ENCODE measurements at places on chromosomes 2 and 18. TPM values are rescaled to one million over a fixed set of nuclear protein-coding genes. Genes with fewer than 3 reads are reported as not detected.

CNGA3 gene
- polyA plus RNA-seq, result not detected

AGXT gene
- polyA plus RNA-seq, result not detected

DNA sequence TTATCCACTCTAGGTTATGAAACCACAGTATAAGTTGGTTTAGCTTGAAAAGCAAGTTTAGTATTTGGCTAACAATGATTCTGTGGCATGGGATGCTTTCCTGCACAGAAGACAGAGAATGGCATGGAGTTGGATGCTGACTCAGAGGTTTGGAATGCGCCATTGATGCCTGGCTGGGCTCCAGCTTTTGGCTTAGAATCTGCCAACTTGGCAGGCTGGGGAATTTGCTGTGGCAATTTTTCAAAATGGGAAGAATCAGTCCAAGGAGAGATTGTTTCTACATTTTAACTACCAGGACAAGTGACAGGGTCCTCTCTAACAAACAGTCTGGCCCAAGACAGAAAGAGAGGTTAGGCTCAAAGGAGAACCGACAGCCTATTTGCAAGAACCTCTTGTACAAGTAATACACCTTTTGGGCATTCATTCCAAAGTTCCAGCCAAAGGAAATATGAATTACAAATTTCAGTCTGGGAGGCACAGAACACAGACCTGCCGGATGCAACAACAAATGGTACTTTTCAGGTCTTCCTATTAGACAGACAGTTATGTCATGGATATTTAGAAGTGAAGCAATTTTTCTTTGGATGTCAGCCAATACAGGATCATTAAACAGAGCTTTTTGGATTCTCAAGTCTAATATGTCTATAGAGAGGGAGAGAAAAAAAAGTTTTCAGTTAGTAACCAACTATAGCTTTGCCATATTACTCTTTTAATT, 1027.7 kb downstream of the TMEM182 start:
- no peaks in the 10 kb centered on the region for H3K36me3 ChIP-seq
- no peak overlapping the region for H3K27ac ChIP-seq
- no peaks in the 10 kb centered on the region for H3K4me1 ChIP-seq
- H3K4me3 ChIP-seq, result no peak overlapping the region
- H3K27me3 ChIP-seq, result no peaks in the 10 kb centered on the region

DNA sequence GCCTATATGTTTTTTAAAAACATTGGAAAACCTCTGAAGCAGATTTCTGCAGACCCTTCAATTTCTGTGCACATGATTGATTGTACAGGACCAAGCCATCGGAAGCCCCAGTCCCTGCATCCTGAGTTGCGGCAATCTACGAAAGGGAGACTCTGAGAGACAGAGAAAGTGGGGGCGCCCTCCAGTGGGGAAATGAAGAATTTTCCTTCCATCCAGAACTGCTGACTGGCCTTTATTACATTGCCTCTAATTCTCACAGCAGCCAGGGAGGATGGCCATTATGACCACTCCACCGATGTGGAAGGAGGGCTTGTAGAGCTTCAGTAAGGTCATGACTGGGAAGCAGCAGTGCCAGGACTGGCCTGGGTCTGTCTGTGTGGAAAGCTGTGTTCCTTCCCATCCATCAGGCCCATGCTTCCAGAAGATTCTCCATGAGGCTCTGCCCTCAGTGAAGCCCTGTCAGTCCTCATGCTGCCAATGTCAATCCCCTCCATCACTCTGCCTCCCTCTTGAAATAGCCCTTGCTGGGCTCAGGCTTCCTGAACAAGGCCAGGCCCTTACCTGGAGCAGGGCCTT, 20.0 kb upstream of the RESP18 start:
- no peak overlapping the region for H3K4me3 ChIP-seq
- no peaks in the 10 kb centered on the region for H3K4me1 ChIP-seq
- H3K36me3 ChIP-seq, result no peaks in the 10 kb centered on the region
- peak; percentile 79 for DNase-seq
- H3K27ac ChIP-seq, result no peak overlapping the region

DNA sequence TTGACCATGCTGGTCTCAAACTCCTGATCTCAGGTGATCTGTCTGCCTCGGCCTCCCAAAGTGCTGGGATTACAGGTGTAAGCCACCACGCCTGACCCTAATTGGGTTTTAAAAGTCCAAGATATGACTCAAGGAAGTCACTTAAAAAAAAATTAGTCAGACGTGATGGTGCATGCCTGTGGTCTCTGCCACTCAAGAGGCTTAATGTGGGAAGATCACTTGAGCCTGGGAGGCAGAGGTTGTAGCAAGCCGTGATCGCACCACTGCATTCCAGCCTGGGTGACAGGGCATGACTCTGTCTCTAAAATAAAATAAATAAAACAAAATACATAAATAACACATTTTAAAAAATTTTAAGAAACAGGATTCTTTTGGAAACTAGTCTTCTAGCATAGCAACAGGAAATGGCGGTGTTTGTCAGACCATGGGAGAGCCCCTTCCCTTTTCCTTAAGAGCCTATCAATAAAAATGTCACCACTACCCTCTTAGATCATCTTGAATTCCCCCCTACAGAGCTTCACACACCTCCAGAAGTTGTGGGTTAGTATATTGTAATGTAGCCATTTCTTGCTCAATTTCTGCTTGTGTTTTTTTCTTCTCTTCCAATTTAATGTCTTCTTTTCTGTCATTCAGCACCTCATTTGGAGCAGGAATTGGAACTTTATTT, 20.1 kb downstream of the SFT2D3 start:
- H3K36me3 ChIP-seq, result peaks cover 60% of the 10 kb centered on the region
- H3K4me1 ChIP-seq, result no peaks in the 10 kb centered on the region
- H3K27ac ChIP-seq, result no peak overlapping the region
- H3K4me3 ChIP-seq, result no peak overlapping the region
- DNase-seq, result no peak

- DNase-seq, result no peak
- no peak overlapping the region for H3K27ac ChIP-seq
- no peaks in the 10 kb centered on the region for H3K4me1 ChIP-seq
- no peaks in the 10 kb centered on the region for H3K36me3 ChIP-seq
- no peak overlapping the region for H3K4me3 ChIP-seq
Observed at GRCh38 chr18:28846958-28847357, 670.0 kb upstream of the CDH2 start.

DNA sequence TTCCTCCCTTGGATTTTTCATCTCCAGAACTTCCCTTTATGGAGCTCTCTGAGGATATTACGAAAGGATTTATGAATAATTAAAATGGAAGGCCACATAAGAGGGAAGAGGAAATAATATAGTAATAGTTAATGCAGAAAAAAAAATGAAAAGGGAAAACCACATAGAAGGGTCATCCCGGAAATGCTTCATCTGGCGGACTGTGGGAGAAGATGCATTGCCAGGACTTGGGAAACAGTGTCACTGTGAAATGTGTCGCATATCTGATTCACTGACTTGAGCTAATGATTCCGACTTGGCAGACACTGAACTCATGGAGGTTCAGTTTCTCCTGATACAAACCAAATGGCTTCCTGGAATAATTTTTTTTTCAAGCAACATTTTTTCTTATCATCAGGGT, 129.9 kb upstream of the RMP24 start:
- H3K4me1 ChIP-seq, result no peaks in the 10 kb centered on the region
- no peak for DNase-seq
- no peaks in the 10 kb centered on the region for H3K27me3 ChIP-seq

GRCh38 chr18:77178559-77178958, 46.0 kb upstream of the MBP start:
- H3K27ac ChIP-seq, result no peak overlapping the region
- H3K36me3 ChIP-seq, result no peaks in the 10 kb centered on the region
- H3K4me3 ChIP-seq, result no peak overlapping the region
- H3K27me3 ChIP-seq, result no peaks in the 10 kb centered on the region
- DNase-seq, result no peak

MRO gene
- polyA plus RNA-seq, result not detected

DNA sequence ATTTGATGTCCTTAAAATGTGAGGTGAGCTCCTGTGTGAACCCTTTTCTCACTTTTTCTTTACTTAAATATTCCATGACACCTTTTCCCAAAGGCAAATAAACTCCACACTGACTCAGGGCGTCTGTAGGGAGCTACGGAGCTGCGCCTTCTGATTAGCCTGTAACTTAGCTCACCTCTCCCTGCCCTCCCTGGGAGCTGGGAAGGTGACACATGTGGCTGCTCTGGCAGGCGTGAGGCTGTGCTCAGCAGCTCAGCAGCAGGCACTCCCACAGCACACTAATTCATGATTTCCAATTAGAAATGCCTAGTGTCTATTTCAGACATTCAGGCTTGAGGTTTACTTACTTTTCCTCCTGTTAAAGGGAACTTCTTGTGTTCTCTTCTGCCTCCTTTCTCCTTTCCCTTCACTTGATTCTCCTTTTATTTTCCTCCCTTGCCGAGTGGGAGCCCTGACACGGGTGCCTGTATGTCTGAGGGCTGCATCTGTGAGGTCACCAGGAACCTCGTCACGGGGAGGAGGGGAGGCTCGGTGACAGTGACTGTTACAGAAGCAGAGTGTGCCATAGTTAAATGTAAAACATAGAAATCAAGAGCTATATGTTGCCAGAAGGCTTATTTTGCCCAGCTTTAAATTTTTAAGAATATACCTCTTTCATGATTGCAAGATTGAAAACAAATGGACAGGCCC, 437.1 kb downstream of the DCDC2C start:
- no peak overlapping the region for H3K27ac ChIP-seq
- no peak overlapping the region for H3K4me3 ChIP-seq
- H3K4me1 ChIP-seq, result no peaks in the 10 kb centered on the region
- no peak for DNase-seq
- H3K36me3 ChIP-seq, result no peaks in the 10 kb centered on the region

CCDC74A gene
- polyA plus RNA-seq, result 21.3 TPM

GRCh38 chr2:84880395-84880644, 564 bp downstream of the TRABD2A start:
- no peak for DNase-seq
- H3K27ac ChIP-seq, result no peak overlapping the region
- H3K27me3 ChIP-seq, result peaks cover 16% of the 10 kb centered on the region
- H3K36me3 ChIP-seq, result no peaks in the 10 kb centered on the region
- H3K4me1 ChIP-seq, result peaks cover 12% of the 10 kb centered on the region

IL36A gene
- polyA plus RNA-seq, result not detected

IL1RL1 gene
- polyA plus RNA-seq, result not detected

DNA sequence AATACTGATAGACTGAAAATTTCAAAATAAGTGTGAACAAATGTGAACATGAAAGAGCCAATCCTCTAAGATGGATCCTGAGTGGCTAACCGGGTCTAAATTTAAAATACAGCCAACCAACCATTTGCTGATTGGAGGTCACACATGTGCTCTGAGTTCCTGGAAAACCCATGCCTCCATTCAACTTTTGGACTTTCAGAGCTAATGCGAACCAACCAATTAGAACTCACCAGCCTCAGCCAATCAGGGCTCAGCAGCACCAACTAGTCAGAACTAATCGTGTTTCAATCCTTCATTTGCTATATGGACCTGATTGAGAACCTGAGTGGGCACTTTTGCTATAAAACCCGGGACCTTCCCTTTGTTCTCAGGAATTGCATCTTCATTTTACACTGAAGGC, 111.5 kb downstream of the MEP1B start:
- peaks cover 25% of the 10 kb centered on the region for H3K4me1 ChIP-seq
- no peaks in the 10 kb centered on the region for H3K27me3 ChIP-seq
- H3K4me3 ChIP-seq, result no peak overlapping the region
- H3K27ac ChIP-seq, result peak overlapping the region; percentile 72

DNA sequence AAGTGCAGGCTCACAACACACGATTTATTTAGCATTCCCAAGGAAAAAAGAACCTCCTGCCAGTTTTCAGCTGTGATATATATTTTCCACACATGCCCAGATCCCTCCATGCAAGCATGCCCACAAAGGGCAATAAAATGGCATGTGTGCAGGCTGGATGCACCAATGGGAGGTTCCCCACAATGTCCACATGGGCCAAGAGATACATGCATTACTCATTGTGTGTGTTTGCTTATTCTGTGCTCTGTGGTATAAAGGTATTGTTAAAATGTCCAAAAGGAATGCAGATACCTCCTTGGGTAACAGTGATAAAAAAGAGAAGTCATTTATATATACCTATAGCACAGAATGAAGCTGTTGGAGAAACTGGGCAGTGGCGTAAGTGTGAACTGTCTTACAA, 207.4 kb downstream of the FHOD3 start:
- no peaks in the 10 kb centered on the region for H3K27me3 ChIP-seq
- H3K4me3 ChIP-seq, result no peak overlapping the region
- H3K27ac ChIP-seq, result no peak overlapping the region

DES gene
- polyA plus RNA-seq, result 0.21 TPM

DNA sequence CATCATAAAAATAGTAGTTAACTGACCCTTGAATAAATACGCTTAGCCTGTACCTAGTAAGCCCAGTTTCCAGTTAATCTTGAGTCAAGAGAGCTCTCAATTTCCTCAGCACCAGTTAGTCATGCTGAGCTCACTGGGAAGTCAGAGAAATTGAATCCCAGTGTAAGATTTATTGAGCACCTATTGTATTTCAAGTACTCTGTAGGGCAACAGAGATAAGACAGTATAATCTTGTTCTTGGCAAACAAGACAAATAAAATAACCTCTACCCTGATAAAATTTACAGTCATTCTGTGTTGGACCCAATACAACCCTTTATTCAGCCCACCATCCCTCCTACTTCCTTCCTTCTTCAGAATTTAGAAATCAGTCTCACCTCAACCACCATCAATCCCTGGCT, 71.9 kb upstream of the NRP2 start:
- H3K4me1 ChIP-seq, result no peaks in the 10 kb centered on the region
- H3K27me3 ChIP-seq, result no peaks in the 10 kb centered on the region
- H3K36me3 ChIP-seq, result no peaks in the 10 kb centered on the region
- H3K4me3 ChIP-seq, result no peak overlapping the region
- H3K27ac ChIP-seq, result no peak overlapping the region

ERFE gene
- 1.3 TPM for polyA plus RNA-seq

TMSB10 gene
- 7,920 TPM for polyA plus RNA-seq

- H3K27ac ChIP-seq, result no peak overlapping the region
- DNase-seq, result peak; percentile 10
- no peaks in the 10 kb centered on the region for H3K4me1 ChIP-seq
- H3K4me3 ChIP-seq, result no peak overlapping the region
- H3K27me3 ChIP-seq, result no peaks in the 10 kb centered on the region
Observed at GRCh38 chr2:71669628-71670429, 216.5 kb downstream of the DYSF start.

- no peak overlapping the region for H3K27ac ChIP-seq
- no peaks in the 10 kb centered on the region for H3K4me1 ChIP-seq
- DNase-seq, result no peak
- no peaks in the 10 kb centered on the region for H3K36me3 ChIP-seq
Observed at GRCh38 chr2:18641823-18642222, 52.5 kb upstream of the NT5C1B start.

- H3K36me3 ChIP-seq, result peaks cover 12% of the 10 kb centered on the region
- no peaks in the 10 kb centered on the region for H3K27me3 ChIP-seq
- no peak for DNase-seq
- H3K4me3 ChIP-seq, result no peak overlapping the region
Observed at GRCh38 chr18:9403795-9404564, 69.4 kb downstream of the TWSG1 start.

KLHL29 gene
- polyA plus RNA-seq, result 4.2 TPM

- H3K4me3 ChIP-seq, result no peak overlapping the region
- H3K36me3 ChIP-seq, result no peaks in the 10 kb centered on the region
- H3K27me3 ChIP-seq, result no peaks in the 10 kb centered on the region
Observed at GRCh38 chr2:100064592-100065428, 77.6 kb downstream of the AFF3 start.

DNA sequence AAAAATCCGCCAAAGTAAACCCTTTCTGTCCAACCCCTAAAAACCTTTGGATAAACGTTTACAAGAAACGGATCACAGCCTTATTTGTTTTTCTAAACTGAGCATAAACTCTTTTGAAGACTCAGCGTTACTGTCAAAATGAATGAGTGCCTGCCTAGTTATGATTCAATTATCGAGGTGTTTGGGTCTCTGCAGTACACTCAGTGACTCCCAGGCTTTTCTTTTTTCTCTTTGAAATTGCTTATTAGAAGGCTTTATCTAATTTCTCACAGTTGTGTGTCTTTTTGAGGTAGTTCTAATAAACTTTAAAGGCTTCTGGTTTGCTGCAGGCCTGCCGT, 663 bp downstream of the RHBDD1 start:
- H3K27ac ChIP-seq, result peak overlapping the region; percentile 88
- H3K27me3 ChIP-seq, result no peaks in the 10 kb centered on the region
- H3K36me3 ChIP-seq, result peaks cover 11% of the 10 kb centered on the region
- peak; percentile 8 for DNase-seq
- H3K4me1 ChIP-seq, result peaks cover 18% of the 10 kb centered on the region

Measured in SK-N-SH (cell line).